Brain microvascular endothelial cell (primary cell): ENCODE measurements at places on chromosomes 7 and 10.

- DNase-seq = no peak
Measured at GRCh38 chr7:25253714-25254113, 25.4 kb upstream of the NPVF start.

DNA sequence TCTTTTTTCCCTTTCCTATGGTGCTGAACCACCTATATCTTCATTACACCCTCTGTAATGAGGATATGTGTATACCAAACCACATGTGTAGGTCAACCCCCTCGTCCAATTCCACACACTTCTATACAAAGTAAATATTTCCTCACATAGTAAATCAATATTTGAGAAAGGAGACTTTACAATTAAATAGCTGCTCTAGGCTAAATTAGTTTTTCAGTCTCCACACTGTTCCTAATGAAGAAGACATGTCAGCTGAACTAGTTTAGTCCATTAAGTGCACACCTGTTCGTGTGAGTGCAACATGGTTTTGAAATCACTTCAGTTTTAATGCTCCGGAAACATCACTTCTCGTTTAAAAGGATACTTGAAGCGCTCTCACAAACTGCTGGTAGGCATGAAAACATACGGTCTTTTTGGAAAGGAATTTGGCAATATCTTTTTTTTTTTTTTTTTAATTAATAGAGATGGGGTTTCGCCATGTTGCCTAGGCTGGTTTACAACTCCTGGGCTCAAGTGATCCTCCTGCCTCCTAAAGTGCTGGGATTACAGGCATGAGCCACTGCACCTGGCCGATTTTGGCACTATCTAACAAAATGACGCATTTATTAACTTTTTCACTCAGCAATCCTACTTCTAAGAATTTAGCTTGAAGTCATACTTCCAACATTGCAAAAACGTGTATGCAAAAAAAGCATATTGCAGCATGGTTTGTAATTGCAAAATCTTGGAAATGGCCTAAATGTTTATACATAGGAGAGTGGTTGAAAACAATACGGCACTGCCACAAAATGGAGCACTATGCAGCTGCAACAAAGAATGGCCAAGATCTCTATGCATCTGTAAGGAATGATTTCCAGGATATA, 2.1 kb upstream of the XRCC2 start:
- DNase-seq = no peak

- DNase-seq = peak; percentile 97
Measured at GRCh38 chr10:6778992-6779701, 199.1 kb upstream of the PRKCQ start.

DNA sequence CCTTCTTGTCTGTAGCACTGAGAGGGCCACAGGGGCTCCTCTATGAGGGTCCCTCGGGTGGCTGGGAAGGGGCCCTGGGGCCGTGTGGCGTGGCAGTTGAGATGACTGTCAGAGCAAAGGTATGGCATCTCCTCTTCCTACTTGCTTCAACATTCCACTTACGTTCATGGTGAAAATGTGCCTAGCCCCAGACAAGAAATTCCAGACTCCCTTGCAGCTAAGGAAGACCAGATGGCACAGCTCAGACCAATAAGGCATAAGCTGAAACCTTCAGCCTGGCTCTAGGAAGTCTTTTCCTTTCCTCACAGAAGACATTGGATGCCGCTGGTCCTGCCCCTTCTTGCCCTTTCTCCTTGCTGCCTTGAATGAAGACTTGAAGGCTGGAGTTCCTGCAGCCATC, 57.4 kb downstream of the ZNF503 start:
- DNase-seq = no peak

GRCh38 chr7:114843102-114843501, 78.8 kb upstream of the MDFIC start:
- DNase-seq = no peak

- no peak for DNase-seq
Measured at GRCh38 chr10:110352930-110353243, 48.2 kb upstream of the SMNDC1 start.

GRCh38 chr7:46589286-46589685, 668.2 kb upstream of the IGFBP3 start:
- DNase-seq = no peak

DNA sequence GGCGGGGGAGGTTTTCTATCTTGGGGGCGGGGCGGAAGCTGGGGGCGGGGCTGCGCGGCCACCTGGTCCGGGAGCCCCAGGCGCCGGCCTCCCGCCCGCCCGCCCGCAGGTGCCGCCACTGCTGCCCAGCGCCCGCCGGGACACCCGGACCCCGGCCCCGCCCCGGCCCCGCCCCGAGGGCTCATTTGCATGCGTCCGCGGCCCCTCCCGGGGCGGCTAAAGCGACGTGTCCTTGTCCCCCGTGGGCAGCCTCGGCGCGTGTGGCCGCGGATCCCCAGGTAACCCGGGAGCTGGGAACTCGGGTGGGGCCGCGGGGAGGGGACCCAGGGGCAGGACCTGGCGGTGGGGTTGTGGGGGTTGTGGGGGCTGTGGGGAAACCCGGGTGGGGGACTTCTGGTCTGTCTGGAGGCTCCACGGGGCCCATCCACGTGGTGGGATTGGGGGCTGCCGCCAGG, at the start of gene BHLHA15:
TSS of gene BHLHA15 (plus strand) at position 219 of the 455 bp plus-strand sequence. CDS start 871 bp downstream, outside the sequence.
- DNase-seq = no peak
